Activated CD4-positive, alpha-beta T cell treated with anti-CD3 and anti-CD28 coated beads, Interleukin-2, amount 50 U/mL, for 4 hours (primary cell): ENCODE measurements at places on chromosomes 11 and 22.

DNA sequence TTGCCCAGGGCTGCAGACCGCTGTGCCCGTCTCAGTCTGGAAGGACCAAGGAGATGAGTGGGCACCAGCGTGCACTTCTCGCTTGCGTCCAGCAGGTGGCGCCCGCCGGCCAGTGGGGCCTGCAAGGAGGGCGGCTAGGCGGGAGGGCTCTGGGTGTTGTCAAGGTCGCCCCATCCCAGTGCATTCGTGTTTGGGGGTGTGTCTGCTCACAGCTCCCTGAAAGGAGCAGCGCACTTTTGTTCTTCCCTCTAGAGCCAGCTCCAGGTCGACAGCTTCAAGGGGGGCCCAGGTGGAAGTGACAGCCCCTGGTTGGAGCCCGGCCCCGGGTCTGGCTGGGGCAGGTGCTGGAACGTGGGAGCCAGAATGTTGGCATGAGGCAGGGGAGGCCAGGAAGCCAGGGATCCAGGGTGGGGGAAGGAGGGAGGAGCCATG is 23.4 kb upstream of the MPPED1 start:
- peak; percentile 55 for DNase-seq

DNA sequence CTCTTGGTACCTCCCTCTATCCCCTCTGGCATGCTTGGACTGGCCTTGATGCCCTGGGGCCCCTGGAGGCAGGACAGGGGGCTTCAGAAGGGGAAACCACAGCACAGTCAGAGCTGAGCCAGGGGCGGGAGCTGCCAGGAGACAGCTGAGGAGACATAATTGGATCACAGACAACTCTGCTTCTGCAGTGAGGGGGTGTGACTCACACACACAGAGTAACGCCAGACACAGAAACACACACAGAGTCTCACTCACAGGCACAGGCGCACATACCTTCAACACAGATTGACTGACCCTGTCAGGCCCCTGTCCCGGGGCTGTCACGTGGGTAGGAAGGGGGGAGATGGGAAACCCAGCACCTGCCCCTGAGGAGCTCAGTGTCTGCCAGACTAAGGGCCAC is 20.6 kb downstream of the STARD10 start:
- no peak for DNase-seq

- DNase-seq: no peak
Measured at GRCh38 chr11:84414920-84415319, 1128.8 kb upstream of the CCDC90B start.

DNA sequence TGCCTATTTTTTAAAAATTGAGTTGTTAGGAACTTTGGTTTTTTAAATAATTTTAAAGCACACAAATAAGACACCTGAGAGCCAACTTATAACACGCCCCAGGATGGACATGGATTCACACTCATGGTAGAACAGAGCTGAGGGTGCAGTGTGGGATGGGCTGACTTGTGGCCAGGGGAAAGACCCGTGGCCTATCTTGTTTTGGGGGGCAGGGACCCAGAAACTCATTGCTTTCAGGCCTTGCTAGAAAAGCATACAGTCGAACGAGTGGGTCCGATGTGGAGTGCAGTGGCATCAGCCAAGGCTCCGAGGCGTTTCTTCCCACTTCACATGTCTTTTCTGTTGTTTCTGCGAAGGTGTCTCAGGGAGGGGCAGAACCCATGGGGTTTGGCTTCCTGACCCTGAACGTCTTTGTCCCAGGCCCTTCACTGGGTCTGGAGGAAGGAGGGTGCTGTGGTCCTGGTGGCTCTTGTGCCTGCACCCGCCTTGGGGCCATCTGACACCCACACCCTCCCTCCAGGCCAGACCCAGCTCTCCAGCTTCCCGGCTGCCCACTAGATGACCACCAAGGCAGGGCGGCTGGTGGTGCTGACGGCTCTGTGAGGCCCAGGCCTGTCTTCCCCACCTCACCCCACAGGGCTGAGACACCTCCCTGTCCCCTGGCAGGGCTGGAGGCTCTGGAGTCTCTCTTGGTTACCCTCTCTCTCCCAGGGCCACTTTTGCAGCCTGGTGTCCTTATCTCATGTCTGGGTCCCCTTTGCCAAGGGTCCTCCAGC is 120.8 kb downstream of the KCNQ1 start:
- DNase-seq: no peak

- DNase-seq: no peak
Measured at GRCh38 chr11:126703662-126704061, 296.9 kb downstream of the KIRREL3 start.

DNA sequence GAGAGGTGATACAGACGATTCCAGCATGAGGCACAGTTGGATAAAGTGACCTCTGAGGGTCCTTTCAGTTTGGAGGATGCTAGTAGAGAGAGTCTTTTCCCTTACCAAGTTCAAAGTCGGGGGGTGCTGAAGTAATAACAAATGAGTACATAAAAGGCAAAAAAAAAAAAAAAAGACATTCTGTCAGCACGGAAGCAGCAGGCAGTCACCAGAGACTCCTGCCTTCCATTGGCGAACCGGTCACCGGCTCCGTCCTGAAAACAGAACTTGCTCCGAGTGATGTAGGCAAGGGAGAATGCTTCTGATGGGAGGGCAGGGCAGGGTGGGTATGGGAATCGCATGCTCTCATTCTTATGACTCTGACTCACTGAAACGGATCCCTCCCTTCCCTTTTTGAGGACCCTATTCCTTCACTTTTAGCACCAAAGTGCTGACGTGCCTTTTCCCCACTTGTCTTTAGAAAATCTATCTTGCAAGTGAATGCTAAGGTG is 65.9 kb downstream of the PRR5L start:
- no peak for DNase-seq

DNA sequence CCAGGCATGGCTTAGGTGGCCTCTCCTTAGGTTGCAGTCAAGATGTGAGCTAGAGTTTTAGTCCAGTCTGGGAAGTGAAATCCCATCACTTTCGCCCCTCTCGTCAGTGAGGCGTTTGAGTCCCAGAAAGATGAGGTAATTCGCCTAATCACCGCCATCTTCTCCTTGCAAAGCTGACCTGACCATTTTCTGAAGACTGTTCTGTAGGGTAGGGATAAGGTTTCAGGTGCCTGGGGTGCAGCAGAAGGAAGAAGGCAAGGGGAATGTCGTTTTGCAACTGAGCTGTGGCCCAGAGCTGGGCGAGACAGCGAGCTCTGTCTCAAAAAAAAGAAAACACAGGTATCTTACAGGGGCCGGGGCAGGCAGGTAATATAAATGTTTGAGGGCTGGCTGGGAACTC is 61.7 kb upstream of the CECR2 start:
- DNase-seq: no peak
